Osteoblast (primary cell): ENCODE measurements at places on chromosomes 3 and 15. TPM values are rescaled to one million over a fixed set of nuclear protein-coding genes. Genes with fewer than 3 reads are reported as not detected.

GRCh38 chr3:46853441-46854415, 9.5 kb downstream of the MYL3 start:
- no peaks in the 10 kb centered on the region for H3K36me3 ChIP-seq
- H3K4me1 ChIP-seq = no peaks in the 10 kb centered on the region
- H3K27ac ChIP-seq = no peak overlapping the region
- peak; percentile 34 for DNase-seq

- no peak overlapping the region for H3K4me3 ChIP-seq
- peaks cover 7% of the 10 kb centered on the region for H3K36me3 ChIP-seq
- H3K27me3 ChIP-seq = no peaks in the 10 kb centered on the region
- H3K27ac ChIP-seq = no peak overlapping the region
- no peaks in the 10 kb centered on the region for H3K4me1 ChIP-seq
Observed at GRCh38 chr3:101813817-101814440, 34.9 kb downstream of the NXPE3 start.

- no peaks in the 10 kb centered on the region for H3K36me3 ChIP-seq
- H3K27ac ChIP-seq = peak overlapping the region; percentile 31
- peaks cover 10% of the 10 kb centered on the region for H3K4me1 ChIP-seq
- no peak overlapping the region for H3K4me3 ChIP-seq
- no peak for DNase-seq
- no peaks in the 10 kb centered on the region for H3K27me3 ChIP-seq
Observed at GRCh38 chr15:38196076-38196475, 56.6 kb upstream of the SPRED1 start.

- no peaks in the 10 kb centered on the region for H3K27me3 ChIP-seq
- H3K27ac ChIP-seq = peak overlapping the region; percentile 74
- H3K36me3 ChIP-seq = peaks cover 49% of the 10 kb centered on the region
- peaks cover 52% of the 10 kb centered on the region for H3K4me1 ChIP-seq
- H3K4me3 ChIP-seq = no peak overlapping the region
Observed at GRCh38 chr3:99866261-99866761, 48.6 kb downstream of the CMSS1 start.

GRCh38 chr3:100972301-100972844, 20.8 kb downstream of the ABI3BP start:
- no peak for DNase-seq
- no peaks in the 10 kb centered on the region for H3K27me3 ChIP-seq
- peaks cover 5% of the 10 kb centered on the region for H3K36me3 ChIP-seq
- no peak overlapping the region for H3K27ac ChIP-seq
- no peak overlapping the region for H3K4me3 ChIP-seq

DNA sequence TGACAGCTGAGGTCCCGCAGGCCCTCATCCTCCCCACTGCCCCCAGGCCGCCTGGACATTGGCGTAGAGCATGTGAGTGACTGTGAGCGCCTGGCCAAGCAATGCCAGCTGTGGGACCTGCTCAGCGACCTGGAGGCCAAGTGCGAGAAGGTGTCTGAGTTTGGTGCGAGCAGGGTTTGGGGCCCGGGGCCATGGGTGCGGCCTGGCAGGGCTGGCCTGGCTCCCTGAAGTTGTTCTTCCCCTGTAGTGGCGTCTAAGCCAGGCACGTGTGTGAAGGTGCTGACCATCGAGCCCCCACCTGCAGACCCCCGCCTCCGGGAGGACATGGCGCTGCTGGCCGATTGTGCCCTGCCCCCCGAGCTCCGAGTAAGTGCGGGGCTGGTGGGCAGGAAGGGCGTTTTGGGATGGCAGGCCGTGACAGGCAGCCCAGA, 4.2 kb downstream of the ABTB1 start:
- H3K36me3 ChIP-seq = peaks cover 4% of the 10 kb centered on the region
- H3K27ac ChIP-seq = no peak overlapping the region
- DNase-seq = no peak
- H3K4me3 ChIP-seq = no peak overlapping the region

GRCh38 chr3:98699132-98699531, 64.0 kb upstream of the ST3GAL6 start:
- no peak overlapping the region for H3K27ac ChIP-seq
- no peak overlapping the region for H3K4me3 ChIP-seq
- DNase-seq = no peak
- H3K36me3 ChIP-seq = no peaks in the 10 kb centered on the region
- H3K27me3 ChIP-seq = no peaks in the 10 kb centered on the region

GRCh38 chr15:76006136-76006778, 6.0 kb downstream of the NRG4 start:
- H3K4me3 ChIP-seq = no peak overlapping the region
- no peaks in the 10 kb centered on the region for H3K36me3 ChIP-seq
- DNase-seq = no peak

GRCh38 chr3:48623851-48624547, 2.4 kb upstream of the TMEM89 start:
- no peaks in the 10 kb centered on the region for H3K27me3 ChIP-seq
- peaks cover 34% of the 10 kb centered on the region for H3K36me3 ChIP-seq
- H3K27ac ChIP-seq = no peak overlapping the region
- peak; percentile 65 for DNase-seq

DNA sequence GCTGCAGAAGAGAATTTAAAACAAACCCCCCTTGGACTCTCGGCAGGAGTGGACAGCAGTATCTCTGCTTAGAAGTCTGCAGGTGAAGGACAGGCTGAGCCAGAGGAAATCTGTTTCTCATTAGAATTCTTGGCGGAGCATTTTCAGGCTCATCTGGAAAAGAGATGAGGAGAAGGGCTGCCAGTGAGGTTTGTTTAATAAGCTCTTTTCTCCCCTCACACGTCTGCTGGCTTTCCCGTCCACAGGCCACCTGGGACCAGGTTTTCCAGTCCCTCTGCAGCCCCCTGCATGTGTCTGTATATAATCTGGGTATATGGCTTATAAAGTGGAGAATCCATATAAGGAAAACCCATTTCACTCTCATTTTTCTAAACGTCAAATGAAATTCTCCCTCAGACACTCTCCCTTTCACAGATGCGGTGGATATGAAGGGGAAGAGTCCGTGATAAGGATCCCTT, 155.4 kb upstream of the TPM1 start:
- peak overlapping the region; percentile 60 for H3K27ac ChIP-seq
- no peak for DNase-seq
- peak overlapping the region; percentile 26 for H3K4me3 ChIP-seq
- H3K4me1 ChIP-seq = peaks cover 37% of the 10 kb centered on the region

GRCh38 chr3:13088028-13089006, 15.1 kb upstream of the IQSEC1 start:
- DNase-seq = no peak
- H3K36me3 ChIP-seq = no peaks in the 10 kb centered on the region
- no peak overlapping the region for H3K27ac ChIP-seq

- H3K36me3 ChIP-seq = no peaks in the 10 kb centered on the region
- DNase-seq = no peak
- no peak overlapping the region for H3K4me3 ChIP-seq
- H3K27ac ChIP-seq = no peak overlapping the region
- H3K27me3 ChIP-seq = no peaks in the 10 kb centered on the region
Observed at GRCh38 chr15:82621970-82622369, 25.2 kb downstream of the CPEB1 start.

DNA sequence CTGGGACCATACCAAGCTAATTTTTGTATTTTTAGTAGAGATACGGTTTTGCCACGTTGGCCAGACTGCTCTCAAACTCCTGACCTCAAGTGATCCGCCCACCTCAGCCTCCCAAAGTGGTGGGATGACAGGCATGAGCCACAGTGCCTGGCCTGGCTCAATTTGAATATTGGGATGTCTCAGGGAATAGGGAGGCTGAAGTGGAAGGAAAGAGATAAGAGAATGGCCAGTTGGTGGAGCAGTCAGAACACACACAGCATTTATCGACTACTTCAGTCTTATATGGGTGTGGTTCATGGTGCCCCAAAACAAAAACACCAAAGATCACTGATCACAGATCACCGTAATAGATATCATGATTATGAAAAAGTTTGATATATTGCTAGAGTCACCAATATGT, 144.4 kb downstream of the GMNC start:
- no peaks in the 10 kb centered on the region for H3K27me3 ChIP-seq
- no peak for DNase-seq
- peak overlapping the region; percentile 52 for H3K4me3 ChIP-seq
- H3K4me1 ChIP-seq = peaks cover 15% of the 10 kb centered on the region

DNA sequence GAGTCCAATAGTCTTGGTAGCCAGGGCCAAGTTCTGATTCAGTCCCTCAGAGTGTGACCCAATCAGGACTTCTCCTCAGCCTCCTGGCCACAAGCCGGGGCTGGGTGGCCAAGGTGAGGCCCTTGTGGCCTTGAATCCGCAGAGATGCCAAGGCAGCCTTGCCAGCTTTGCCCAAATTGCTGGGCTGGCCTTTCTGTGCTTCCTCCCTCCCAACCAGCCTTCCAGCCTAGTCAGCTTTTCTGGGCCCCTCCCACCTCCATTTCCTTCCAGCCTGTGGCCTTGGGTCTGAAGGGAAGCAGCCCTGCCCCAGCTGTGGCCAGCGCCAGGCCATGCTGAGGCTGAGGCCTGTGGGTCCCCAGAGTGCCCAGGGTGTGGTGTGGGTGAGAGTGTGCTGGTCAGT, 34.3 kb upstream of the ANKDD1A start:
- DNase-seq = peak; percentile 85
- H3K36me3 ChIP-seq = no peaks in the 10 kb centered on the region
- no peak overlapping the region for H3K27ac ChIP-seq
- H3K4me1 ChIP-seq = peaks cover 29% of the 10 kb centered on the region
- no peak overlapping the region for H3K4me3 ChIP-seq

DNA sequence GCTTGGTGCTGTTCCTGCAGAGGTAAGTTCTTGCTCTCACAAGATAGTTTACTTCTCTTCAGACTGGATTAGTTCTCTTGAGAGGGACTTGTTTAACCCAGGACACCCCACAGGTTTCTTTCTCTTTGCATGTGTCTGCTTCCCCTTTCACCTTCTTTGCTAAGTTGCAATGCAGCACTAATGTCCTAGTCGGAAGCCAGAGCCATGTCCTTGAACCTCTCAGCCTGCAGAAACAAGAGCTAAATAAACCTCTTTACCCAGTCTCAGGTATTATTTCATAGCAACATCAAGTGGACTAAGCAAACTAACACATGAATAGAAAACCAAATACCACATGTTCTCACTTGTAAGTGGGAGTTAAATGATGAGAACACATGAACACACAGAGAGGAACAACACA, 915.2 kb downstream of the NSUN3 start:
- no peaks in the 10 kb centered on the region for H3K36me3 ChIP-seq
- no peaks in the 10 kb centered on the region for H3K27me3 ChIP-seq
- no peaks in the 10 kb centered on the region for H3K4me1 ChIP-seq
- no peak for DNase-seq
- no peak overlapping the region for H3K27ac ChIP-seq

DNA sequence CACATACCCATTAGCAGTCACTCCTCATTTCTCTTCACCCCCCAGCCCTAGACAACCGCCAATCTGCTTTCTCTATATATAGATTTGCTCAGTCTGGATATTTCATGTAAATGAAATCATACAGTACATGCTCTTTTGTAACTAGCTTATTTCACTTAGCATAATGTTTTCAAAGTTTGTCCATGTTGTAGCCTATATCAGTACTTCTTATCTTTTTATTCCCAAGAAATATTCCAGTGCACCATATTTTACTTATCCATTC, 3.1 kb downstream of the MAP3K13 start:
- no peak overlapping the region for H3K4me3 ChIP-seq
- DNase-seq = no peak
- H3K27ac ChIP-seq = no peak overlapping the region
- H3K36me3 ChIP-seq = no peaks in the 10 kb centered on the region
- H3K27me3 ChIP-seq = peaks cover 27% of the 10 kb centered on the region

DNA sequence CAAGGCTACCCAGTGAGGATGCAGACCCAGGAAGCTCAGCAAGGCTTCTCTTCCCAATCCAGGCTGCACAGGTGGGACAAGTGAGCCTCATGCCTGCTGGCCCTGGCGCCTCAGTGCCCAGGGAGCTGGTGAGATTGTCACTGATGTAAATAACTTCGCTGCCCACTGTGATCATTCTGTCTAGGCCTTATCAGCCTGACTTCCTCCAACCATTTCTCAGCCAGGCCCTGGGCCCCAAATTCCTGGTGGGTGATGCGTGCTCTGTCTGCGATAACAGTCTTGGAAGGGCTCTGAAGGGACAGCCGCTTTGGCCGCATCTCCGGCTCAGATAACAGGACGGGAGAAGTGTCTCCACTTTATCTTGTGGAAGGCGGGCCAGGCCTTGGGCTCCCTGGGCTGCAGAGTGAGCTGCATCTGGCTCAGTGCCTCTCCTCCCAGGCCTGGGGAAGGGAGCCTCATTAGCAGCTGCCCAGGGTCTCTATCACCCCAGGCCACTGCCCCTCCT, 2.2 kb upstream of the FBLN2 start:
- no peak overlapping the region for H3K27ac ChIP-seq
- H3K27me3 ChIP-seq = no peaks in the 10 kb centered on the region
- no peak overlapping the region for H3K4me3 ChIP-seq
- H3K4me1 ChIP-seq = peaks cover 43% of the 10 kb centered on the region
- peak; percentile 84 for DNase-seq

- no peak overlapping the region for H3K27ac ChIP-seq
- H3K4me1 ChIP-seq = peaks cover 4% of the 10 kb centered on the region
- peak; percentile 62 for DNase-seq
- H3K36me3 ChIP-seq = peaks cover 23% of the 10 kb centered on the region
- no peaks in the 10 kb centered on the region for H3K27me3 ChIP-seq
Observed at GRCh38 chr3:47994180-47994579, 22.0 kb downstream of the MAP4 start.

DNA sequence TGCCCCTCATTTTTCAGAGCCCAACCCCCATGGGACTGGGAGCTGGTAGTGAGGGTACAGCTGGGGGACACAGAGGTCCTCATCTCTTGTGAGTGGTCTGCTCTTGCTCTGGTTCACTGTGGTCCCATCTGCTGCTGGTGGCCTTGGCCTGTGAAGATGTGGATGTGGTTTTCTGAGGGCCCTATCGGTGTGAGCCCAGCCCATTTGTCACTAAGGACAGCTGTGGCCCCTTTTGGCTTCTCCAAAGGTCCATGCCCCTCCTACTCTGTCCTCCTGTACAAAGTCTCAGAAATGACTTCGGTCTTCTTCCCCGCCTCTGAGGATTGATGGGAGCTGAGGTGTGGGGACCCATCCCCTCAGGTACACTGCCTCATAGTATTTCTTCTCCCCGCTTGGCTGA, 21.0 kb downstream of the LIPC start:
- H3K4me1 ChIP-seq = peaks cover 14% of the 10 kb centered on the region
- peaks cover 3% of the 10 kb centered on the region for H3K27me3 ChIP-seq

The PLA2G4D gene
- not detected in 2 replicates for total RNA-seq

The BCHE gene
- total RNA-seq = not detected in 2 replicates

The HDDC3 gene
- total RNA-seq = 8.8 and 11.6 TPM in 2 replicates

The CFAP91 gene
- 0.36 and 0.59 TPM in 2 replicates for total RNA-seq

The FSD2 gene
- total RNA-seq = not detected in 2 replicates

The CASR gene
- total RNA-seq = not detected in 2 replicates
